Mammary epithelial cell (primary cell): ENCODE measurements at places on chromosomes 13 and 19.

- DNase-seq, result no peak
These were observed 248.7 kb downstream of the KLF5 start for GRCh38 chr13:73307481-73307880.

GRCh38 chr19:10112895-10113591 lies 1.6 kb downstream of the P2RY11 start:
- no peak for DNase-seq

DNA sequence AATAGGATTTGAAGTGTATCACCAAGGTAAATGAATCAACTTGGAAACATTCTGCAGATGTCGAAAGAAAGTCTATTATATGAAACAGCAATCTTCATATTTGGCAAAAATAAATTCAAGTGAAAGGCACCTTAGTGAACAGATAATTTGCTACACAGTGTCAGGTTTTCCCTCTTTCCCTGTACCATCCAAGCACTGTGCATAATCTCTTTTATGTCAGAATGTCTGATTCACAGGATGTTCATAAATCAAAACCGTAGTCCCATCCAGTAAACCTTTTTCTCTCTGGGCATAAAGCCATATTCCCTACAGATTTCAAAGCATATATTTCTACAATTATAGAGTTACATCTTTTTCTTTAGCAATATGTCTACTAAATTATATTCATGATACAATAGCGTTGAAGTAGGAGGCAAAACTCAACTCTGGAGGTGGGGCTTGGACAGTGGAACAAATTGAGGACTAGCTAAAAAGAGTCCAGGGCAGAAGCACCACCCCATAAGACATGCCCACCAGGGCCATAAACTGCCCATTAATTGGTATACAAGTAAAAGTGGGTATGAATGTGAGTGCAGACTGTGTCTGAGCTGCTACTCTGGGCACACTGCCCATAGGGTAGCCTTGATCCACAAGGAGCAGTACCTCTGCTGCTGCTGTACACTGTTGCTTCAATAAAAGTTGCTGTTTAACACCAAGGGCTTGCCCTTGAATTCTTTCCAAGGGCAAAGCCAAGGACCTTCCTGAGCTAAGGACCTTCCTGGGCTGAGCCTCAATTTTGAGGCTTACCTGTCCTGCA lies 72.1 kb upstream of the MYCBP2 start:
- no peak for DNase-seq

DNA sequence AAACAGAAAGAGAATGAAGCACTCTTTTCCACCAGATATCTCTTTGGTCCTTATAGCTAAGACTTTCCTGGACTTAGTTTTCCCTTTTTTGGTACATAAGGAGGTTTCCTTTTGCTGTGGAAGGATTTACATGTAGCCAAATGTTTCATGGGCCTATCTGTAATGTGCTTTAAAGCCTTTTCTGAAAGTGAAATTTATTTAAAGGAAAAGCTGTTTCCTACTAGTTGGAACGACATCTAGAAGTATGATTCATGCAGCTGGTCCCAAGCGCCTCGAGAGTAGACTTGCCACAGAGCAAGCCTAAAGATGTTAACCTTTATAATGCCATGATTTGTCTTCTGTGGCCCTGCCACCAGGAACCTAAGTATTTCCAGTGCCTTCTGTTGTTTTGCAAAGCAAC lies 390.3 kb downstream of the DLEU7 start:
- DNase-seq, result no peak

GRCh38 chr13:76950101-76950500 lies 1.8 kb downstream of the ACOD1 start:
- no peak for DNase-seq

DNA sequence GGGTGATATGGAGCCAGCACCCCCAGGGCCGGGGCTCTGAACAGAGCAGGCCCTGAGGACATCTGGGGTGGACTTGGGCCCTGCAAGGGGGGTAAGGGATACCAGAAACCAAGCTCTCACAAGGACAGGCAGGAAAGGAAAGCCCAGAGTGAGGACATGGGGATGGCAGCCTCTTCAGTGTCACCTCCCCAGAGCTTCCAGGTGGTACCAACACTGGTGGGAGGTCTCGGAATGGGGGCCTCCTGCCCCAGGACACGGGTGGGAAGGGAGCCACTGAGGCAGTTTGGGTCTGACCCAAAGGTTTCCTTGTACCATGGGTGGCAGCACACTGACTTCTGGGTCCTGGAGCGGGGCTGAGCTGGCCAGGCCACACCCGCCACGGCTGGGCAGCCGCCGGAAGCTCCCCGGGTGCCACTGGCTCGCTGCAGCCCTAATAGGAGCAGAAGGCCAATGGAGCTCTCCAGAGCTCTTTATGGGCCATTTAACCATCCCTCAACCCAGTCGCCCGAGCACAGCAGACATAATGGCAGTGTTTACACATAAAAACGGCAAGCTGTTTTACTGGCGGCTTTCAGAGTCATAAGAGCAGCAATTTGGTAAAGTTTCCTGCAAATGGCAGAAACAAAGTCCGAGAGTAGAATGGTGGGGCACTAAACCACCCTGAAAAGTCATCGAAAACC lies 59.3 kb downstream of the PEPD start:
- DNase-seq, result no peak

- DNase-seq, result peak; percentile 57
These were observed 8.1 kb upstream of the TNFSF14 start for GRCh38 chr19:6677883-6678689.

DNA sequence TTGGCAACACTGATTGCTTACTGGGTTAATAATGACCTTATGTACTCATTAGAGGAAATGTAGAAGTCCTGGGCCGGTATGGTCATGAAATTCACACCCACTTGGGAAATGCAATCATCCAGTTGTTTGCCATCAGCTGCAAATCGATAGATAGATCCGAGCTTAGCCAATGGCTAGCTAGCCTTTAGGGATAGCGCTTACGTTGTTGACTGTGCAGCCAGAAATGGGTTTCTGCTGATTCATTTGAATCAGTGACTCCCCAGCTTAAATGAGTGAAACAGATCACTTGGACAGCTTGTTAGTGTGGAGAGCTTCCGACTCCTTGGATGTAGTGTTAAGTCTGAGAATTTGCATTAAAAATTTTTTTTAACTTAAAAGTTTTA lies 11.8 kb downstream of the IL17D start:
- no peak for DNase-seq

GRCh38 chr13:98915981-98916380 lies 61.9 kb downstream of the DOCK9 start:
- DNase-seq, result no peak

DNA sequence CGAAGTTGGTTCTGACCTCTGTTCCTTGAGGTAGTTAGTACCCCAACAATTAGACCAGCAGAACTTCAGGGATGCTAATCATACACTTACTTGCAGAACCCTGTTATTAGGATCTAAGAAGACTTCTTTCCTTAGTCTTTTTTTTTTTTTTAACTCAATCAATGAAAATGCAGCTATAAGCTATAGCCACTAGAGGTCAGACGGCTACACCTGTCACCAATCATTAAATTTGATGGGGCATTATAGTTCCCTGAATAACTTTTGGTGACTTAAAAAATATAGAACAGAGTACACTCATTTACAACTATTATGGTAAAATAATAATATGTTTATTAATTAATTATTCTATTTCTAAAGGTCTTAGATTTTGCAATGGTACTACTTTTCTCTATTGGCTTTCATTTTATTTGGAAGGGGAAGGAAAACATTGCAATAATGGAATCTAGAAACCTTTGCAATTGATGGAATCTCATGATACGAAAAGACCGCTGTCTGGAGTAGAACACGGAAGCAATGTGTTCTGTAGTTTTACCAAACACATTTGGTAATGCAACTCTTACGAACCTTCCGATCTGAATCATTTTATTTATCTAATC lies 483.2 kb downstream of the DIAPH3 start:
- DNase-seq, result peak; percentile 15

- DNase-seq, result no peak
These were observed 1.4 kb downstream of the CUL4A start for GRCh38 chr13:113210833-113211232.

- no peak for DNase-seq
These were observed 89.2 kb downstream of the PTPRS start for GRCh38 chr19:5251096-5252065.
